ENCODE measurements at places on chromosomes 13 and 19.

GRCh38 chr13:24995225-24995804 is 100.6 kb upstream of the PABPC3 start:
- DNase-seq, result peak; percentile 37

- DNase-seq, result peak; percentile 43
Observed at GRCh38 chr19:14113762-14114414, 3.7 kb downstream of the PRKACA start.

DNA sequence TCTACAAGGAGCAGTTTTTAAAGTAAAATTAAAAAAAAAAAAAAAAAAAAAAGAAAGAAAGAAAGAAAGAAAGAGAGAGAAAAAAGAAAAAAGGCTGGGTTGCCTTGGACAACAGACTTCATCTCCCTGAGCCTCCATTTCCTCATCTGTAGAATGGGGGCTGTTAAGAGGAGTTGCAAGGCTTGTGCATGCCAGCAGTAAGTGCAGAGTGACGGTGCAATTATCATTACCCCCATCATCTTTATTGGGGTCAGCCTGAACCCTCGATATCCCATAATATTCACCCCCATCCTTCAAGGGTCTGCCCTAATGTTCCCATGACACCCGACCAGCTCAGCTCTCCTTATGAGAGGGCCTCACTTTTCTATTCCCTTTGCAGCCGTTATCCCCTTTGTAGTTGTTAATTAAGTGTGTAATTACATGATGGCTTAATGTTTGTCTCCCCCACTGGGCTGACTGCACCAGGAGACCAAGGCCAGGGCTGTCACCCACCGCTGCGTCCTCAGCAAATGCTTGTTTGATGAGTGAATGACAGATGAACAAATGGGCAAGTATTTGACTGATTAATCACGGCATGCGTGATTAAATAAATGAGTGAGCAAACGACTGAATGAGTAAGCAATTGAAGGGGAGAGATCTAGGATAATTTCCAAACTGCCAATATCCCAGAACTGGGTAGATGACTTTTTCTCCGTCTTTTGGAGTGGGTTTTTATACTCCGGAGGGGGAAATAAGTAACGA is 10.1 kb downstream of the FOSB start:
- DNase-seq, result no peak

DNA sequence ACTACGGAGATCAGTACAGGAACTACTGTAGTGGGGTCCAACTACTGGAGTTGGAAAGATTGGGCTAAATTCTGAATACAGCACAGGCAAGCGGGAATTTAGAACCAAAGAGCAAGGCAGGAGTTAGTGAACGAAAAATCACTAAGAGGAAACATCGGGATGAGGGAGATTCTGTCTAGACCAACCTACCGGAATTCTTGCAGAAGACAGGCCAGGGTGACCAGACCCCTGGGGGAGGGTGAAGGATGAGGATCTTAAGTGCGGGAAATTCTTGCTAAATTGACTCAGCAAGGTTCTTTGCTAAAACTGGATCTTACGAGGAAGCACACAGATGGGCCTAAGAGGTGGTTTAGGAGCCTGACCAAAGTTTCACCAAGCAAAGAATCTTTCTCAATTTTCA is 13.2 kb upstream of the PSPC1 start:
- DNase-seq, result no peak

GRCh38 chr19:19105365-19106055 is 32.8 kb downstream of the TMEM161A start:
- DNase-seq, result no peak

DNA sequence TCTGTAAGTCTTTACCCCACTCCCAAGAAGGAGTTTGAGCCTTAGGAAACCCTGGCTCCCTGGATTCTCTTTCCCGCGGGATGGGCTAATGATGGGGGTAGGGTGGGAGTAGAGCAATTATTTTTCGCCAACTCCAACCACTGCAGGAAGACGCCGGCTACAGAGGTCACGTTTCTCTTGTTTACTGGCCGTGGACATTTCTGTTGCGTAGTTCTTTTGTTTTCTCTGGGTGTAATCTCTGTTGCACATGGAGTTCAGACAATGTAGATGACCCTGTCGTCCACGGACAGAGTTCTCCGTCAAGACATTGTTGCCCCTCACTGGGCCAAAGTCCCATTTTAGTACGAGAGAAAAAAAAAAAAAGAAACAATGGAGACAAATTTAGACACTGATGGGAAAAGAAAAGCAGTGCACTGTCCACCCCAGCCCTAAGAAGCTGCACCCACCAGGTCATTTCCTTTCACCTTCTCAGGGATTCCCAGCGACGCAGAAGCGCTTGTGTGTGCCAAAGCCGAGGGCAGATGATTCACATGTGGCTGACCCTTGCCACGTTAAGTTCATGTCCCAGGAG is 133.9 kb upstream of the ARGLU1 start:
- DNase-seq, result no peak

GRCh38 chr13:48843630-48844380 is 131.9 kb upstream of the FNDC3A start:
- no peak for DNase-seq

GRCh38 chr19:45472563-45473366 is 5.0 kb downstream of the FOSB start:
- DNase-seq, result no peak

- DNase-seq, result no peak
Observed at GRCh38 chr13:27266917-27267316, 3.7 kb upstream of the RASL11A start.

DNA sequence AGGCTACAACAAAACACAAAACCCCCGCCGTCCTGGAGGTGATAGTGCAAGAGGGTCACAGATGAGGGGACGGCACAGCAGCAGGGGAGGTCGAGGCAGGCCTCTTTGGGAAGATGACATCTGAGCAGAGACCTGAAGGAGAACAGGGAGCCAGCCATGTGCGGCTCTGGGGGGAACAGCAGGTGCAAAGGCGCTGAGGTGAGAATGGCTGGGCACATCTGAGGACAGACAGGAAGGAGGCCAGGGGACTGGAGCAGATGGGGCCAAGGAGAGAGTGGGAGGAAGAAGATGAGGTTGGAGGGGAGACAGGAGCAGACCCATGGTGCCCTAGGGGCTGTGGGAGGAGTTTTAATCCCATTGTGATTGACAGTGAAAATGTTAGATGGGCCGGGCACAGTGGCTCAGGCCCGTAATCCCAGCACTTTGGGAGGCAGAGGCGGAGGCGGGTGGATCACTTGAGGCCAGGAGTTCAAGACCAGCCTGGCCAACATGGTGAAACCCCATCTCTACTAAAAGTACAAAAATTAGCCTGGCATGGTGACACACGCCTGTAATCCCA is 1.8 kb upstream of the CKM start:
- DNase-seq, result no peak

- DNase-seq, result no peak
Observed at GRCh38 chr19:41455936-41456335, 13.0 kb downstream of the ERICH4 start.

GRCh38 chr13:84867246-84867645 is 932.0 kb downstream of the SLITRK6 start:
- DNase-seq, result no peak

- peak; percentile 46 for DNase-seq
Observed at GRCh38 chr19:17841810-17842662, 5.7 kb downstream of the JAK3 start.

DNA sequence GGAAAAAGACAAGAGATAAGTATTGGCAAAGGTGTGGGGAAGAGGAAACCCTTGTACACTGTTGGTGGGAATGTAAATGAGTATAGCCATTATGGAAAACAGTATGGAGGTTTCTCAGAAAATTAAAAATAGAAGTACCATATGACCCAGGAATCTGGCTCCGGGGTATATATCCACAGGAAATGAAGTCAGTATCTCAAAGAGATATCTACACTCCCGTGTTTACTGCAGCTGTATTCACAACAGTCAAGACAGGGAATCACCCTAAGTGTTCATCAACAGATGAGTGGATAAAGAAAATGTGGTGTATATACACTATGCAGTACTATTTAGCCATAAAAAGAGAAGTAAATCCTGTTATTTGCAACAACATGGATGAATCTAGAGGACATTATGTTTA is 13.5 kb downstream of the KCTD12 start:
- no peak for DNase-seq
